ENCODE measurements at places on chromosomes 1 and 21.

GRCh38 chr1:91078859-91079258, 57.0 kb upstream of the ZNF644 start:
- DNase-seq, result no peak

DNA sequence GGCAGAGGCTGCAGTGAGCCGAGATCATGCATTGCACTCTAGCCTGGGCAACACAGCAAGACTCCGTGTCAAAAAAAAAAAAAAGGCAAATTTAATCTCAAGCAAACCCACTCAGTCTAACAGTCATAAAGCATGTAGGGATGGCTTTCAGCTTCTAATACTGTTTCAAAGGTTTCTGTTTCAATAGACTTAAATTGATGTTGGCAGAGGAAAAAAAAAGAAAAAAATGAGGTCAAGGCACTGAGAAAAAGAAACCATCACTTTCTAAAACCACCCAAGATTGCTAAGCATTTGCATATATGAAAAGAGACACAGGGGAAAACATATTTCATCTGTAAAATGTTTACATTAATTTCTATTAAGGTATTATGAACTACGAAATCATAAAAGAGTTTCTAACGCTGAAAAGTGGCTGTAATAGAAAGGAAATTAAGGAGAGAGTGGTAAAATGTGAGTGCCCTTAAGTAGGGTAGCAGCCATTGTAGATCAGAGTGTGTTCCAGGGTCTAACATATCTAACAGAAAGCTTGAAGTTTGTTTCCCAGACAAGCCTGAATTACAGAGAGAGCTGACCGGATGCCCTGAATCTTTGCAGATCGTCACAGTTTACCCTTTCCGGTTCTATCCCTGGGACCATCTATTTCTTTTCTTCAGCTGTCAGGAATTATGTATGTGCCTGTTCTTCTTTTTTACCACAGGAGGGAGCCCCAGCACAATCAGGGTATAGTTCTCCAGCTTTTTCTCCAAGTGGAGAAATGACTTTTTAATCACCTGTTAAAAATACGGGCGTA, 70.0 kb downstream of the PLD5 start:
- no peak for DNase-seq

DNA sequence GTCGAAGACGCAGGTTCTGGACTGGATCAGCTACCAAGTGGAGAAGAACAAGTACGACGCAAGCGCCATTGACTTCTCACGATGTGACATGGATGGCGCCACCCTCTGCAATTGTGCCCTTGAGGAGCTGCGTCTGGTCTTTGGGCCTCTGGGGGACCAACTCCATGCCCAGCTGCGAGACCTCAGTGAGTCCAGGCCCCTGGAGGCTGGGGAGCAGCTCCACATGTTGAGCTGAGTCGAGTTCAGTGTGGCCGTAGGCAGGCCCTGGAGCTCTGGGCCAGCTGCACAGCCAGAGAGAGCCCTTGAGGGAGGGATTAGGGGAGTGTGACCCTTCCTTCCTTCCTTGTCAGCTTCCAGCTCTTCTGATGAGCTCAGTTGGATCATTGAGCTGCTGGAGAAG, 1.6 kb downstream of the ELF3 start:
- no peak for DNase-seq

GRCh38 chr1:153985341-153985912, 712 bp downstream of the RAB13 start:
- no peak for DNase-seq

DNA sequence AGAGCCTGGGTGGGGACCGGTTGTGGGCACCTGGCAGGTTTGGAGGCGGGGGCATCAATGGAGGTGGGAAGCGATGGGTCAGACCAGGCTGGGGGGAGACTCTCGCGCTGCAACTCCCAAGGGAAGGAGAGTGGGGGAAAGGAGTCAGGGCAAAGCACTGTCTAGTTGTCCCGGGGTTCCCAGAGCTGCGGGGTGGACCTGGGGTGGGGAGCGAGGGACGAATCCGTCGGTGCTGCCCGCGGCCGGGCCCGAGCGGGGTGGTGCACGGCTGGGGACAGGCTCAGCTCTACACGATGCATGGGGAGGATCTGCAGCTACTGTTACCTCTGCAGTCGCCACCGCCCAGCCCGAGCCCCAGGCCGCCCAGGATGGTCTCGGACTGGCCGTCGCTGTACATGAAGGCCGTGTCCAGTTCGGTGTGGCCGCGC, 427 bp downstream of the AKR7A2 start:
- DNase-seq, result no peak

DNA sequence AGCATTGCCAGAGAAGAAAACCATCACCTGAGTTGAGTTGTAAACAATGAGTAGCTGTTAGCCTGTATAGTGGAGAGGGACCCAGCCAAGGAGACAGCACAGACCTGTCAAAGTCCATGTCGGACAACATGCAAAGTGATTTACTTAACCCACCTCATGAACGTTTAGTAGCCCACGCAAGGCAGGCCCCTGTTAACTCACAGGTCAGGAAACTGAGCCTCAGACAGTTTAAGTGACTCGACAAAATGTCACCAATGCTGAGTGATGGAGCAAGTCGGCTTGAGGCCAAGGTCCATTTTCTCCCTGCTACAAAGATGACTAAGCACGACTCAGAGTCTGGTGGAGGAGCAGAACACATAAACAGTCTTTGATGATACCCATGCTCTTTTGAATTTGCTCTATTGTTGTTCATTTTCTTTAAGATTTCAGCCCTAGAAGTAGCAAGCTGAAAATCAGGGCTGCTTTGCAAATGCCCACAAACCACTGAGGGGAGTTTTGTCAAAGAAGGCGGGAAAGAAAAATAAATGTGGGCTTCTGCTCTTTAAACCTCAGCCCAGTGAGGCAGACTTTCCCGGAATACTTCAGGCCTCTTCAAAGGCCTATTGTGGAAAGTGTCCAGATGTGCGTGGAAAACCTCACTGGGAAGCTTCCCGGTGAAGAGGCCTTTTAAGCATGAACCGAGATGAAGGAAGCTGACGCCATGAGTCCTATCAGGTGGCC, 83.8 kb upstream of the HOOK1 start:
- DNase-seq, result no peak

DNA sequence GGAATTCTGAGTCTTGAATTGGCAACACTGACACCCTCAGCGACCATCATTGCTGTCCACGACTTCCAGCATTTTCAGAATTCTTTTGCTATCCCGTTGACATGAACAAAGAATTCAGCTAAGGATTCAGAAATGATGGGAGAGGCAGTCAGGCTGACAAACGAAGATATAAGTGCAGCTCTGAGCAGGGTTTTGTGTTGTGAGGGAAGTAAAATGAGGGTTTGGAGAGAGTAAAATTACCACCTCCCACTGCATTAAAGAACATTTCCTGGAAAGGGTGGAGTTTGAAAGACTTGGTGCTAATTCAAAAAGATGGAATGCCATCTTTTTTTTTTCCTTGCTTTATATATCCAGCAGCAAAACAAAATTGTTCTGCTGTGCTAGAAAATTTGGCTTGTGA, 4.9 kb upstream of the ELK4 start:
- DNase-seq, result no peak

- no peak for DNase-seq
Observed at GRCh38 chr1:58251430-58252073, 295.0 kb downstream of the OMA1 start.

GRCh38 chr1:65195495-65196417, 47.8 kb downstream of the AK4 start:
- no peak for DNase-seq

- no peak for DNase-seq
Observed at GRCh38 chr1:205342986-205343385, 13.7 kb downstream of the KLHDC8A start.

GRCh38 chr1:2055911-2056575, 5.8 kb downstream of the PRKCZ start:
- no peak for DNase-seq
